ENCODE measurements at places on chromosomes 6 and 20. TPM values are rescaled to one million over a fixed set of nuclear protein-coding genes. Genes with fewer than 3 reads are reported as not detected.
A peak's percentile ranks its signal among the peaks of the same experiment; 100 is the strongest.

- peak overlapping the region; percentile 64 for H3K27ac ChIP-seq
- H3K4me1 ChIP-seq, result no peaks in the 10 kb centered on the region
- DNase-seq, result peak; percentile 77
- H3K36me3 ChIP-seq, result no peaks in the 10 kb centered on the region
- H3K4me3 ChIP-seq, result no peak overlapping the region
Observed at GRCh38 chr6:70225055-70225454, 77.8 kb downstream of the COL9A1 start.

GRCh38 chr6:154358019-154358545, 1.5 kb upstream of the IPCEF1 start:
- no peak overlapping the region for H3K4me3 ChIP-seq
- no peaks in the 10 kb centered on the region for H3K27me3 ChIP-seq
- H3K4me1 ChIP-seq, result peaks cover 10% of the 10 kb centered on the region
- no peak overlapping the region for H3K27ac ChIP-seq

Gene FNDC11
- 1.0 TPM for total RNA-seq

GRCh38 chr6:157620944-157621343, 202.1 kb upstream of the SNX9 start:
- H3K36me3 ChIP-seq, result no peaks in the 10 kb centered on the region
- H3K27ac ChIP-seq, result no peak overlapping the region

DNA sequence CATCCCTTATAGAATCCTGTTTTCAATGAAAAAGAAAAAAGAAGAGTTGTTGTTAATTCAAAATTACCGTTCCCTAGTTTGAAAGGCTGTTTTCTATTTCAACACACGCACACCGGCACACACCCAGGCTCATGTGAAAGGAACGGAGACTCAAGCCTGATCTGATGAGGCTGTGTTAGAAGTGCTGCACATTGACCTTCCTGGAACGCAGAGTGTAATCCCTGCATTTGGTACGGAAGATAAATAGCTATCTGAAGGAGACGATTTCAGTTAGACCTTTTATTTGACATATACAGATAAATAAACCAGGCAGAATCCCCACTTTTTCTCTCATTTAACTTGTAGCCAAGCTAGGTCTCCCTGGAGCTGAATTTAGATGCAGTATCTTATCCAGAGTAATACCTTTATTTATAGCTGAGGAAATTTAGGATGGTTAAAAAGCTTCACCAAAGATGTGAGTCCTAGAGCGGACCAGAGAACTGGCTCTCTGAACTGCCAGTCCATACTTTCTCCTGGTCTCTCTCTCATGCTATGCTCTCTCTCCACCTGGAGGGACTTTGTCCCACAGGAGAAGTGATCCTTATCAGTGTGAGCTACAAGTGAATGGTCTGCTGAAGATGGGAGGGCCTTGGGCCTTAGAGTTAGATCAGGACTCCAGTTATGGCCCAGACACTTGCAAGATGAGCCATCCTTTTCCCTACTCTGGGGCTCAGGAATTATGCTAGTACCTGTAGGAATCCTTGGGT, 30.6 kb downstream of the MAP3K4 start:
- H3K27ac ChIP-seq, result no peak overlapping the region
- no peaks in the 10 kb centered on the region for H3K4me1 ChIP-seq
- no peaks in the 10 kb centered on the region for H3K27me3 ChIP-seq
- no peaks in the 10 kb centered on the region for H3K36me3 ChIP-seq

Gene THBS2
- 94.3 TPM for total RNA-seq

Gene ZNF165
- total RNA-seq, result 1.7 TPM

Gene SCRT2
- total RNA-seq, result 0.66 TPM

Gene RBL1
- 15.3 TPM for total RNA-seq

DNA sequence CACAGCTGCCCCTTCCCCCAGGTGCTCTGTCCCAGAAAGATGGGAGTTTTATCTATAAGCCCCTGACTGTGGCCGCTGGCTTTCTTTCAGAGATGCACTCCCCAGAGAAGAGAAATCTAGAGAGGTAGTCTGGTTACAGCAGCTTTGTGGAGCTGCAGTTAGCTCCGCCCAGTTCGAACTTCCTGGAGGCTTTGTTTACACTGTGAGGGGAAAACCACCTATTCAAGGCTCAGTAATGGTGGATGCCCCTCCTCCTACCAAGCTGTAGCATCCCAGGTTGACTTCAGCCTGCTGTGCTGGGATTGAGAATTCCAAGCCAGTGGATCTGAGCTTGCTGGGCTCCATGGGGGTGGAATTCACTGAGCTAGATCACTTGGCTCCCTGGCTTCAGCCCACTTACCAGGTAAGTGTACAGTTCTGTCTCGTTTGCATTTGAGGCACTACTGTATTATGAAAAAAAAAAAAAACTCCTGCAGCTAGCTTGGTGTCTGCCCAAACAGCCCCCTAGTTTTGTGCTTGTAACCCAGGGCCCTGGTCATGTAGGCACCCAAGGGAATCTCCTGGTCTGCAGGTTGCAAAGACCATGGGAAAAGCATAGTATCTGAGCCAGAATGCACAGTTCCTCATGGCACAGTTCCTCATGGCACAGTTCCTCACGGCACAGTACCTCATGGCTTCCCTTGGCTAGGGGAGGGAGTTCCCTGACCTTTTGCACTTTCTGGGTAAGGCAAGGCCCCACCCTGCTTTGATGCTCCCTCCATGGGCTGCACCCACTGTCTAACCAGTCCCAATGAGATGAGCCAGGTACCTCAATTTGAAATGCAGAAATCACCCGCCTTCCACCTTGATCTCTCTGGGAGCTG, 275.0 kb downstream of the CENPW start:
- DNase-seq, result no peak
- no peak overlapping the region for H3K4me3 ChIP-seq

All from spinal cord (tissue), 10 donors.